ENCODE measurements at places on chromosomes 13 and 19. TPM values are rescaled to one million over a fixed set of nuclear protein-coding genes. Genes with fewer than 3 reads are reported as not detected.

The UNC13A gene
- total RNA-seq: 0.76 TPM

The AP1M2 gene
- total RNA-seq: not detected

The ANKRD24 gene
- total RNA-seq: 4.8 TPM

The RNF17 gene
- total RNA-seq: not detected

The CEACAM19 gene
- total RNA-seq: not detected

The ZNF763 gene
- 7.7 TPM for total RNA-seq

The CGB2 gene
- total RNA-seq: not detected

The ZNF726 gene
- total RNA-seq: 30.6 TPM

The RNF225 gene
- 0.77 TPM for total RNA-seq

The WDR62 gene
- total RNA-seq: 65.4 TPM
